ENCODE measurements at places on chromosomes 4 and X. TPM values are rescaled to one million over a fixed set of nuclear protein-coding genes. Genes with fewer than 3 reads are reported as not detected.

- H3K27ac ChIP-seq = no peak overlapping the region
- no peaks in the 10 kb centered on the region for H3K36me3 ChIP-seq
- H3K4me1 ChIP-seq = no peaks in the 10 kb centered on the region
- H3K27me3 ChIP-seq = no peaks in the 10 kb centered on the region
These were observed 1540.5 kb downstream of the C4orf33 start for GRCh38 chr4:130636486-130636885.

DNA sequence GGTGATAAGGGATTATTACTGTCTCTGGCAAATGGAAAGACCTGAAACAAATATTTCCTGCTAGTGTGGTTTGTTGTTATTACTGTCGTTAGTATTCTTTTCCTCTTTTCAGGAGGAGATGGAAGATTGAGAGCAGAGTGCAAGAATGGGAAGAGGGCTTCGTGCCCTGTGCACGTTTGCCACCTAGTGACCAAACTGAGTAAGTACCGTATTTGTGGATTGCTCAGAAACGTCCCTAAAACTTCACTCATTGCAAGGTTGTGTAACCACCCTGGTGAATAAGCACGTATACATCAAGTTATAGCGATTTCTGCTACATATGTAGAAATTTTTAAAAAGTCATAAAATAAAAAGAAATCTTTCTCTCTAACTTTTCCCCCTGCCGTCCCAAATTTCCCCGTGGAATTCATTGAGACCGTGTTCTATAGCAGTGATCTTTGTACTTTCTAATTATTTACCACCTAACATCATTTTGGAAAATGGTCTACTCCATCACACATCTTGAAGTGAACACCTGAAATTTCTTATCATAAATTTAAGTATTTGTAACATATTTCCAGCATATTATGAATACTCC is 24.3 kb downstream of the LINC00632 start:
- no peaks in the 10 kb centered on the region for H3K4me1 ChIP-seq
- peak; percentile 5 for DNase-seq
- no peaks in the 10 kb centered on the region for H3K27me3 ChIP-seq

DNA sequence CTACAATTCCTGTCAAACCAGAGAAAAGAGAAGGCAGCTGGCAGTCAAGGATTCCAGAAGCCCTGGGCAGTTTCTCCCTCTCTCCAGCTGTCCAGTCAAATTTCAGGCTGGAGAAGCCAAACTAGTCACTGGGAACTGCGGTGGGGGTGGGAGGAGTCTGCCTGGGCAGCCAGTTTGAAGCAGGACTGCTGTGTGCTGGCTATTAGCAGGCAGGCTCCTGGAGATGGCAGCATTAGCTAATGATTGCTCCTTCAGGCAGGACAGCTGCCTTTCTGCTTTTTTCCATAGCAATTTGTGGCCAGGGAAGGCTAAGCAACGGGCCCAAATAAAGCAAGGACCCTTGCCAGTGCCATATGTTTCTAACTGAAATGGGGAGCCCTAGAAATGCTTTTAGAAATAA is 44.7 kb upstream of the FGF13 start:
- H3K27ac ChIP-seq = no peak overlapping the region
- H3K36me3 ChIP-seq = no peaks in the 10 kb centered on the region
- H3K27me3 ChIP-seq = no peaks in the 10 kb centered on the region
- no peak for DNase-seq
- H3K4me3 ChIP-seq = no peak overlapping the region

DNA sequence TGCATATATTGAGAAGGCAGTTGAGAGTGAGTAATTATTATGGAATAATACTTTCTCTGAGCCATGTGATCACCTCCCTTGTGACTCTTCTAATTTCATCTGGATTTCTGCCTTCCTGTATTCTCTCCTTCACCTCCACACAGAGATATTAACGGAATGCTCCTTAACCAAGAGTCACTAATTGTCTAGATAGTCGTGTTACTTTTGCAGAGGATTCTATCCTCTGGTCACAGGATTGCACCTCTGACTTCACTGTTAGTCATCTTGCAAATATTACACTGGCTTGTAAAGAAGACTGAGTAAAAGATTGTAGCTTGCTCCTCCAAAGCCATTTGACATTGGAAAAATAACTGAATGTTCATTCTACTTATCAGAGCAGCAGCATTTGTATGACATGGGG is 160.9 kb downstream of the SH2D1A start:
- H3K27me3 ChIP-seq = no peaks in the 10 kb centered on the region
- H3K4me1 ChIP-seq = no peaks in the 10 kb centered on the region
- no peak for DNase-seq

GRCh38 chr4:57966987-57967760 is 857.0 kb upstream of the IGFBP7 start:
- H3K36me3 ChIP-seq = no peaks in the 10 kb centered on the region
- no peak for DNase-seq
- H3K27me3 ChIP-seq = no peaks in the 10 kb centered on the region
- H3K27ac ChIP-seq = no peak overlapping the region
- H3K4me1 ChIP-seq = no peaks in the 10 kb centered on the region

Gene MAMLD1
- 0.01 TPM for polyA plus RNA-seq

Gene SPANXA2
- not detected for polyA plus RNA-seq

GRCh38 chrX:133473451-133473850 is 58.2 kb upstream of the GPC4 start:
- H3K27ac ChIP-seq = no peak overlapping the region
- no peak for DNase-seq
- H3K4me1 ChIP-seq = no peaks in the 10 kb centered on the region
- H3K27me3 ChIP-seq = no peaks in the 10 kb centered on the region
- no peak overlapping the region for H3K4me3 ChIP-seq

- H3K27me3 ChIP-seq = no peaks in the 10 kb centered on the region
- H3K27ac ChIP-seq = no peak overlapping the region
- no peak for DNase-seq
- no peaks in the 10 kb centered on the region for H3K36me3 ChIP-seq
- no peak overlapping the region for H3K4me3 ChIP-seq
These were observed 335.9 kb downstream of the ANK2 start for GRCh38 chr4:113385281-113385899.

- H3K27ac ChIP-seq = no peak overlapping the region
- H3K27me3 ChIP-seq = peaks cover 14% of the 10 kb centered on the region
- H3K4me3 ChIP-seq = no peak overlapping the region
- H3K36me3 ChIP-seq = no peaks in the 10 kb centered on the region
These were observed 8.1 kb downstream of the PSAPL1 start for GRCh38 chr4:7426525-7427171.

Measured in HepG2 (cell line).